AG09319 (cell line): ENCODE measurements at places on chromosomes 6 and 20.

DNA sequence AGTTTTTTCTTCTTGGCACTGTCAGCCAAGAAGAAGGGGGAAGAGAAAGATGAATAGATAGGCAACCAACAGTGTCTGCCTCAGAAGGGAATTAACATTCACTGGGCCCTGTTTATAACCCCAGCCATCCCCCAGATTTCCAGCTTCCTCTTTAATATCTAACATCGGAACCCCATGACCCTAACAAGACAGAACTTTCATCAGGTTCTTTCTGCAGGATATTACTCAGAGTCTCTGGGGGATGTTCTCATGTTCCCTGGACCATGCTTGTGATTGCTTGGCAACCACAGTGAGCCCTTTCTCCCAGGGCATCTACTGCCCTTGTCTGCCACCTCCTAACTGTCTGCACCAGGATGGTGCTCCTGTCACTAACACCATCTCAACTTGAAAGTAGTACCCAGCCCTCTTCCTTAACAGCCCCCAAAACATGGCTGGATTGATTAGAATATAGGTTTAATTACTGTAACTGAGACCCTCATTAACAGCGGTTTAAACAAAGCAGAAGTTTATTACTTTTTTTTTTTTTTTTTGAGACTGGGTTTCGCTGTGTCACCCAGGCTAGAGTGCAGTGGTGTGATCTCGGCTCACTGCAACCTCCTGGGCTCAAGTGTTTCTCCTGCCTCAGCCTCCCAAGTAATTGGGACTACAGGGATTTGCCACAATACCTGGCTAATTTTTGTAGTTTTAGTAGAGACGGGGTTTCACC, 12.0 kb upstream of the PTPN1 start:
- DNase-seq = no peak

GRCh38 chr6:8000188-8000596, 64.0 kb downstream of the BLOC1S5 start:
- no peak for DNase-seq

GRCh38 chr20:50663095-50663821, 28.1 kb downstream of the RIPOR3 start:
- no peak for DNase-seq

- no peak for DNase-seq
These were observed 691 bp downstream of the ATRN start for GRCh38 chr20:3471397-3472021.

DNA sequence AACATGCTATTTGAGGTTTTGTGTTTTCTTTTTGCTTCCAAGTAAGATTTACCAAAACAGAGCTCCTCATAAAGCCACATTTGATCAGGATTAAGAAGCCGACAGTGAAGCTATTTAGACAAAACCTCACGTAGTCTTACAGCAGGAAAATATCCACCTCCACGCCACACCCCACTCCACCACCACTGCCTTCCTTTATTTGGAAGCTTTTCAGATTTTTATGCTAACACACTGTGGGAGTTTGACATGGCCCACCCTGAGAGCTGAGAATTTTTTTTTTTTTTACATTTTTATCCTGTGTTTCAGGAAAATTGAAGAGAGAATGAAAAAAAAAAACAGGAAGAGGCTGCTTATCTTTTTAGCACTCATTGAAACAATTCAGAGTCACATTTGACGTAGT, 104.8 kb upstream of the MC3R start:
- no peak for DNase-seq

DNA sequence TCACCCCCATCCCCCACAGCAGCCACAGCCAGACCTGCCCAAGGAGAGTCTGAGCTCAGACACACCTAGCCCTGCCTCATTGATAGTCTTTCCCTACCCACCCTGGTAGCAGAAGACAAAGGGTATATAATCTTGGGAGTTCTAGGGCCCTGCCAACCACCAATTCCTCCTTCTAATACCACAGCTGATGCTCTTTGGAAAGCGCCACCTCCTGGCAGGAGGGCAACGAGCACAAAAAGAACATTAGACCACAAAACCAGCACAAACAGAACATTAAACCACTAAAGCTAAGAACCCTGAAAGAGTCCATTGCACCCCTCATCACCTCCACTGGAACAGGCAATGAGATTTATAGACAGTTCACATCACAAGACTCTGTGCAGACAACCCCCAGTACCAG, 195.8 kb upstream of the FUT9 start:
- DNase-seq = no peak

DNA sequence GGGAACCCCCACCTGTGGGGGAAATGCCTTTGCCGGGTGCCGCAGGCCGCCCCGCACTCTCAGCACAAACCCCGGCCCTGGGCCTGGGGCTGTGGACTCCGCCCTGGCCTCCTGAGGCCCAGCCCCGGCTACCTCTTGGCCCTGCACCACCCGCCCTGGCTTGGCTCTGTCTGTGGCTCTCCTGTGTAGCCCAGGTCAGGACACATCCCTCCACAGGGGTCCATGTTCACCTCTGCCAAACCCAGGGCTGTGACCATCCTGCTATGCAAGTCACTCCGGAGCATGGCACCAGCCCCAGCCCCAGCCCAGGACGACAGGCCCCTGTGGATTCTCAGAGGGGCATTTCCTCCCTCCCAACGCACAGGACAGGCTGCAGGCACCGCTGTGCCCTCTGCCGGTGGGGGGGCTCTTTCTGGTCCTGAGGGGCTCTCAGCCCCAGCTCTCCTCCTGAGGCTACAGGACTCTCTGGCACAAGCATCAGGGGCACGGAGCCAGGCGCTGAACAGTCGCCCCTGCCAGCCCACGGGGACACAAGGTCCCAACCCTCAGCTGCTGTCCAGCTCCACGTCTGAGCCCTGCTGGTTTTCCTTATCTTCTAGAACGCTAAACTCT, 45.7 kb downstream of the TAF4 start:
- no peak for DNase-seq

DNA sequence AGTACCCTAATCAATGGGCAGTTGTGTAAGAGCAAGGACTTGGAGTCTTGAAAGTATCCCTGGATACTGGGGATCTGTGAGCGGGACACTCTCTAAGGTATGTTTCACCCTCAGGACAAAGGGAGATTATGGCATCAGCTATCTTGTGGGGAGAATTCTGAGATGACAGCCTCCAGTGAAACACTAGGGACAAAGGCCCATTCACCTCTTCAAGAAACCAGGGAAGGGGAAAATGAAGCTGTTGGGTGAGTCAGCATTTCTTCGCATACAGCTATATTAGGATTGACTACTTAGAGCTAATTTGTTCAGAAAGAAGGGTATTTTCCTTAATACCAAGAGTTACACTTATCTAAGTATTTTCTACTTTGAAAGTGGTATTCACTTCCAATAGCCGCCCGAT, 35.9 kb downstream of the OPN5 start:
- no peak for DNase-seq

DNA sequence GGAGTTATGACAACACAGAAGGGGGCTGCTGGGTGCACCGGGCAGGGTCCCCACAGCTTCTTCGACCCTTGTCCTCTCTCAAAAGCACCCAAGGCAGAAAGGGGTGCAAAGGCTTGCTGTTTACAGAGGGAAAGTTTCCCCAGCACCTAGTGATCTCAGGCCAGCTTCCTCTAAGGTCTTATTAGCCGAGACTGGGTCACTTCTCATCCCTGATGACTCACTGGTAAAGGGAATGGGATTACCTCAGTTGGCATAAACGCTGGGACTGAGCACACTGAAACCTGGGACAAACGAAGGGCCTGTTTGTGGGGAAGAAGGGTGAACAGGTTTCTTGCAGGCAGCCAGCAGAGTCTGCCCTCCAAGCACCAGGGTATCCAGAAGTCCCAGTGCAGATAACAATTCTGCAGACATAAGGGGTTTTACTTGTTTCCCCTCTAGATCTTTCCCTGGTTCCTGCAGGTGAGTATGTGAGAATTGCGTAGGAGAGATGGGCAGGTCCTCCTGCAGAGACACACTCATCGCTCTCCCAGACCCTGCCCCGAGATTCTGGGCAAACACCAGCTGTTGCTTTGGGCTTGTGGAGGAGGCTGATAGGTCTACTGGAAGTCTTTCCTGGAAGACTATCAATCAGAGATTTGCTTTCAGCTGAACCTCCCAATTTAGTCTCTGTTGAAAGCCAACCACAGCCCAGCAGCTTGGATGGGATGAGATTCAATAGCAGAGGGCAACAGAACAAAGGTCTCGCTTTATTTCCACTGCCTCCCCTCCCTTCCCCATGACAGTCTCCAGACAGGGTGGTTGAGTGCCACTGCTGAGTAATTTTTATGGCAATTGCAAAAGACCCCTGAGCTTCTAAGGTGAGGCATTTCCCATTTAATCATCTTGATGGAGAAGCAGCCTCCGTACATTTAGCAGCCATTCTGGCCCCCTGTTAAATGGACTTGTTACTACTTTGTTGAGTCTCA, 25.7 kb downstream of the KCNG1 start:
- no peak for DNase-seq

GRCh38 chr20:23609486-23610109, 3.9 kb upstream of the CST9 start:
- no peak for DNase-seq

DNA sequence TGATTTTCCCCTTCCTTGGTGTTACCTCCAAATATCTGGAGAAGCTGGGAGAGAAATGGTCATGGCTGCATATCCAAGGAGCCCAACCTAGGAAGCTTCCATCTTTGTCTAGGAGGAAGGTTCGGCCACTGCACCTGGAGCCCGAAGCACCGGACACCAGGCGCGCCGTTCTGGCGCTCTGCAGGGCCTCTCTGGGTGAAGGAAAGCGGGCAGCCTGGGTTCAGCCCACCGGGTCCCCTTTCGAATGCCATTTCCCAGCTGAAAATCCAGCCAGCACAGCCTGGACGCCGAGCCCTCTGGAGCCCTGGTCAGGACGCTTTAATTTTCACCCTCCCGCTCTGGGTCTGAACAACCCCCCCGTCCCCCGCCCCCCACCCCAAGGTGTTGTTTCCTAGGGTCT, 1.2 kb downstream of the LINC00237 start:
- no peak for DNase-seq

DNA sequence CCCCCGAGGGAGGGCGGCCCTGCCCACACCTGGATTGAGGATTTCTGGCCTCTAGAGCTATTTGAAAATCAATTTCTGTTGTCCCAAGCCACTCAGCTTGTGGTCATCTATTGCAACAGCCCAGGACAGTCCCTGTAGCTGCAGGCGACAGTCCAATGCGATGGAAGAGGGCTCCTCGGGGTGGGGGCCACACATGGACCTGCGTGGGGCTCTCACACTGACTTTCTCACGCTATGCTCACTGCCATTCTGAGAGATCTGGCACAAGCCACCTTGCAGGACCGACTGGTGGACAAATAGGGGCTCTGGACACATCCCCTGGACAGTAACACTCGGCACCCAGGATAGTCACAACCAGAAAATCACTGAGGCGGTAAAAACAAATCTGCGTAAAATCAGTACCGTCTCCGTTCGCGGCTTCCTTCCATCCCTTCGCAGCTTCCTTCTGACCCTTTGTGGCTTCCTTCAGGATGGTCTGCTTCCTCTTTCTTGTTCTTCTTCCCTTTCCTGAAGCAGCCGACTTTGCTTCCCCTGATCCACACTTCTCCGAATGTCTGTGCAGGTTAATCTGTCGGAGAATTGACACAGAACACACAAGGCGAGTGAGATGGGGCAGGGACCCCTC, 21.8 kb downstream of the CTCFL start:
- no peak for DNase-seq

DNA sequence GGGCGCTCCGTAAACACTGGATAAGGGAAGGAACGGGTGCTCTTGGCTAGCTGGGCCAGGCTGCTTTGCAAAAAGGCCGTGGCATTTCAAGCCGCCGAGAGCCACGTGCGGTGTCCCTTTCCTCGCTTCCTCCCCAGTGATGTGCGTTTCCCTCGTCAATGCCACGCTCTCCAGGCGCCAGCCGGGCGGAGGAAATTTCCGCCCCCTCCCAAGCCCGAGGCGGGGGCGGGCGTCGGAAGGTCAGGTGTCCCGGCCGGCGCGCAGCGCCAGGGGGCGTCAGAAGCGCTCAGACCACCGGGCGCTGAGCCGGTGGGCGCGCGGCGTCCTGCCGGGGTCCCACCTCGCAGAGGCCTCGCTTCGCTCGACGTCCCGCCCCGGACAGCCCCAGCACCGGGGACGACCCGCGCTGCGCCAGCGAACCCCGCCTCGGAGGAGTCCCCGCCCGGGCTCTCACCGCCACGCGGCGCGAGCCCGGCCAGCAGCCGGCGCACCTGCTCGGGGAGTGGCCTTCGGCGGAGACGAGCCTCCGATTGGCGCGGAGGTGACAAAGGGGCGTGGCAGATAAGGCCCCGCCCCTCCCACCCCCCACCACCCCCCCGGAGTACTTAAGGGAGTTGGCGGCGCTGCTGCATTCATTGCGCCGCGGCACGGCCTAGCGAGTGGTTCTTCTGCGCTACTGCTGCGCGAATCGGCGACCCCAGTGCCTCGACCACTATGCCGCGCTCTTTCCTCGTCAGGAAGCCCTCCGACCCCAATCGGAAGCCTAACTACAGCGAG, at the start of gene SNAI1:
Gene SNAI1 (plus strand): TSS at position 635 of the 777 bp plus-strand sequence. CDS start 80 bp downstream, at position 715.
- peak; percentile 74 for DNase-seq

DNA sequence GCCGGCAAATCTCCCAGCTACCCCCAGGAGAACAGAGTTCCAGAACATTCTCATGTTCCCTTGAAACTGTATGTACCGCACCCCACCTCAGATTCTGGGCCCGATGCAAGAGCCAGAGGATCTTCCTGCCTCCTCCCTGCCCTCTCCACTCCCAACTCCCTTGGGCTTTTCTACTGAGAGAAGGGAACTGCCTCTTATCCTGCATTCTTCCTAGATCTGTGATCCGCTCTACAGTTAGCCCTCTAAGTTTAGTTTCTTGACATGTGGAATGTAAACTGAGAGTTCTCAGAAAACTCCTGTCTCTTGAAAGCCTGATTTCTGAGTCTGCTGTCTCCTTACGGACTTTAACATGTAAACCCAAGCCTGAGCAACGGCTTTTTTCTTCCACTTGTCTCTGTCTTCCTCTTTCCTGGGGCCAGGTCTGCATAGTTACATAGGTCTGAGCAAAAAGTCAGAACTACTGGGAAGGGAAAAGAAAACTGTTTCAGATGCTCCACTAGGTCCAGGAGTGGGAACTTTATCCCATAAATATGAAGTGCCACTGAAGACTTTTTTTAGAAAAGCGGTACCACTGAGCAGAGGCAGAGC, 86.5 kb upstream of the TNFAIP3 start:
- no peak for DNase-seq

- DNase-seq = peak; percentile 73
These were observed 1.1 kb downstream of the SPTLC3 start for GRCh38 chr20:13009682-13010406.

DNA sequence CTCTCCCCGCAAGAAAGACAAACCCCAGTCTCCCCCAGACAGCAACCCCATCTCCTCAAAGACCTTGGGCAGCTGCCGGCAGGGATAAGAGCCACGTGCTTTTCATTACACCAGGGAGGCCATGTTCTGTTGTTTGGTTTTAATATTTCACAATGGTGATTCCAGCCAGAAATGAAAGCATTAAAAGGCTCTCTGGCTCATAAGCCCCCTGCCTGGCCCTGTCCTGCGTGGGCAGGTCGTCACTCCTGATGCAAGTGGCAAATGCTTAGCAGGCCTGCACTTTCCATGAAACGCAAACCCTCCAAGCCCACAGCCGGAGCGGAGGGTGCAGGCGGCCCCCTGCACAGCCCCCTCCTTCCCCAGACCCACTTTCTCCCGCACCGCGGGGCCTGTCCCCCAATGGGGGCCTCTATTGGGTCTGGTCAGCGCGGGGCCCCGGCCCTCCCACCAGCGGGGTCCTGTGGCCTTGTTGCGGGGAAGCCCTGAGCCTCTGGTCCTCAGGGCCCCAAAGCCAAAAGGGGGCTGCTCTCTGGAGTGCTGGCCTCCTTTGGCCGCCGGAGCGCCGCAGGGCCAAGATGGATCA, 77.2 kb downstream of the TMEM242 start:
- DNase-seq = peak; percentile 30
